ENCODE measurements at places on chromosomes 5 and 9. TPM values are rescaled to one million over a fixed set of nuclear protein-coding genes. Genes with fewer than 3 reads are reported as not detected.
A peak's percentile ranks its signal among the peaks of the same experiment; 100 is the strongest.

GRCh38 chr9:114054191-114054690, 23.9 kb downstream of the AMBP start:
- no peak overlapping the region for H3K4me3 ChIP-seq
- no peaks in the 10 kb centered on the region for H3K27me3 ChIP-seq
- peaks cover 1% of the 10 kb centered on the region for H3K4me1 ChIP-seq
- DNase-seq: no peak
- no peak overlapping the region for H3K27ac ChIP-seq

Gene IL9
- total RNA-seq: not detected

Gene SLCO6A1
- total RNA-seq: 30.1 TPM

DNA sequence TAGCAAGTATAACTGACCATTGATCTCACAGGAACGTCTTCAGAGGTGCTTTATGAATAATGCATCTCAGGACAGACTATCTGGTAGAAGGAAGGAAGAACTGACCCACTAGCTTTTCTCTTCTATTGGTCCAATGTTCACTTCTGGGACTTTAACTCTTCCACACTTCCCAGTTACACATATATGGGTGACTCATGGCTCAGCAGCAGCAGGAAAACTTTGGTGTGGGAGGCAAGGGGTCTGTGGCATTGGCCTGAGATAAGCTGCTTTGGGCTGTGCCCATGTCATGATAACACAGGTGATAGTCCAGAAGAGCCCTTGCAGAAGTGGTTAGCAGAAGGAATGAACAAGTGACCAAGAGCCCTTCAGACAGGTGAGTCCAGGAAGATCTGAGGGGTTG, 148.8 kb downstream of the RAB3C start:
- no peaks in the 10 kb centered on the region for H3K27me3 ChIP-seq
- no peaks in the 10 kb centered on the region for H3K36me3 ChIP-seq
- DNase-seq: no peak
- H3K27ac ChIP-seq: no peak overlapping the region

Gene CCL19
- total RNA-seq: not detected

GRCh38 chr5:158811921-158812320, 287.8 kb downstream of the EBF1 start:
- H3K4me3 ChIP-seq: no peak overlapping the region
- no peaks in the 10 kb centered on the region for H3K36me3 ChIP-seq
- H3K27me3 ChIP-seq: no peaks in the 10 kb centered on the region
- no peak overlapping the region for H3K27ac ChIP-seq
- no peak for DNase-seq
- H3K4me1 ChIP-seq: no peaks in the 10 kb centered on the region

Gene PLAC8L1
- total RNA-seq: 4.4 TPM

- H3K4me1 ChIP-seq: no peaks in the 10 kb centered on the region
- peak; percentile 73 for DNase-seq
- H3K4me3 ChIP-seq: no peak overlapping the region
- H3K27ac ChIP-seq: no peak overlapping the region
Observed at GRCh38 chr9:114271556-114272510, 51.1 kb upstream of the ORM1 start.

GRCh38 chr9:32128546-32128945, 255.9 kb upstream of the ACO1 start:
- no peak overlapping the region for H3K27ac ChIP-seq
- H3K4me3 ChIP-seq: no peak overlapping the region
- no peak for DNase-seq
- H3K4me1 ChIP-seq: no peaks in the 10 kb centered on the region
- H3K27me3 ChIP-seq: no peaks in the 10 kb centered on the region
- H3K36me3 ChIP-seq: no peaks in the 10 kb centered on the region

DNA sequence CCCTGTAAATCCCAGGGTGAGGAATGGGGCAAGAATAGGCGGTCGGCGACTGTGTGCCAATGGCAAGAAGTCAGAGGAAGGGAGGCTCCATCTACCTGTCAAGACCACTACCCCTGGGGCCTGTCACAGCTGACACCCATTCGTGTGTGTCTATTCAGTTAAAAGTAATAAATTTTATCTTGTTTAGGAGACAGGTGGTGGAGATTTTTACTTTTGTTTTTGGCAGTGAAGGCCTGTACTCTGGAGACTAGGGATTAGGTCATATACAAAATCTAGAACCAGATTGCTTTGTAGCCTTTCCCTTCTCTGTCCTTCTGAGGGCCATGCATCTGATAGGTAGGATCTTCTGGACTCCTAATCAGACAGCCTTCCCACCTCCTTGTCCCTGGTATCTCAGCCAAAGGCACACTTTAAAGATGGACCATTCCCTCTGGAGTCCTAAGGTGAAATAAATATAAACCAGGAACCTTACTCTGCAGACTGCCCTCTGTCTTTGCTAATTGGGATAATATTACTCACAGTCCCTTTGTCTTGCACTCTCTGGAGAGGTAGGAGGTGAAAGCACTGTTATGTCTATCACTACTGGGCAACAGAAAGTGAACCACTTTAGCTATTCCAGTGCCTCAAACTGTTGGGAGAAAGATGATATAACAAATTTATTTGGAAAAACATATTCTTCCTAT, 213.2 kb upstream of the ACTBL2 start:
- H3K4me1 ChIP-seq: peaks cover 7% of the 10 kb centered on the region
- no peaks in the 10 kb centered on the region for H3K36me3 ChIP-seq
- DNase-seq: no peak

- H3K4me1 ChIP-seq: peaks cover 3% of the 10 kb centered on the region
- no peak for DNase-seq
- no peaks in the 10 kb centered on the region for H3K36me3 ChIP-seq
- H3K27ac ChIP-seq: no peak overlapping the region
- H3K27me3 ChIP-seq: no peaks in the 10 kb centered on the region
- no peak overlapping the region for H3K4me3 ChIP-seq
Observed at GRCh38 chr5:139684350-139684880, 36.3 kb downstream of the CXXC5 start.

Gene CER1
- 0.25 TPM for total RNA-seq

- H3K4me1 ChIP-seq: no peaks in the 10 kb centered on the region
- H3K36me3 ChIP-seq: no peaks in the 10 kb centered on the region
- no peak overlapping the region for H3K4me3 ChIP-seq
- H3K27ac ChIP-seq: no peak overlapping the region
Observed at GRCh38 chr5:1039706-1040260, 31.2 kb downstream of the NKD2 start.

Gene FAM193B
- total RNA-seq: 157 TPM

Gene SGCD
- 2.8 TPM for total RNA-seq

- H3K27me3 ChIP-seq: no peaks in the 10 kb centered on the region
- no peak overlapping the region for H3K4me3 ChIP-seq
- DNase-seq: no peak
- no peak overlapping the region for H3K27ac ChIP-seq
- H3K4me1 ChIP-seq: no peaks in the 10 kb centered on the region
Observed at GRCh38 chr9:15277400-15278090, 29.5 kb downstream of the TTC39B start.
